ENCODE measurements at places on chromosomes 5 and 9.

- DNase-seq: no peak
Measured at GRCh38 chr5:104733063-104733669, 1170.6 kb upstream of the NUDT12 start.

DNA sequence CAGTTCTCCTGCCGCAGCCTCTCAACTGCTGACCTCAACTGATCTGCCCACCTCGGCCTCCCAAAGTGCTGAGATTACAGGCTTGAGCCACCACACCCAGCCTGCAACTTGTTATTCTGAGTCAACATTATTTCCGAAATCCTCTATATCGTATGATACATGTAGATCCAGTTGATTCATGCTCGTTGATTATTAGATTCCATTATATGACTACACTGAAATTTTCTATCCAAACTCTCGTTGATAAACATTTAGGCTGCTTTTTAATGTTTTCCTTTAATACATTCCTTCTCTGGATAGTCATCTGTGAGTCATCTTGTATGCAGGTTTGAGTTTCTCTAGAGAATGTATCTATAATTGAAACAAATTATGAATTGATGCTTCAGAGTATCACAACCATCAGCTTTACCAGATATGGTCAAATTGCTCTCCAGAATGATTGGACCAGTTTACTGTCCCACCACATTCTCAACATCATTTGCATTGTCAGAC, 4.1 kb downstream of the CDK7 start:
- DNase-seq: peak; percentile 73

DNA sequence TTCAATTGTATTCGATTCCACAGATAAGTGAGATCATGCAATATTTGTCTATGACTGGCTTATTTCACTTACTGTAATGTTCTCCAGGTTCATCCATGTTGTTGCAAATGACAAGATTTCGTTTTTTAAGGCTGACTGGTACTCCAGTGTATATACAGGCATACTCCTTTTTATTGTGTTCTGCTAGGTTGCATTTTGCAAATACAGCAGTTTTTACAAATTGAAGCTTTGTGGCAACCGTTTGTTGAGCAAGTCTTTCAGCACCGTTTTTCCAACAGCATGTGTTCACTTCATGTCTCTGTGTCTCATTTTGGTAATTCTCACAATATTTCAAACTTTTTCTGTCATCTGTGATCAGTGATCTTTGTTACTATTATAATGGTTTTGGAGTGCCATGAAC, 82.7 kb downstream of the DMXL1 start:
- no peak for DNase-seq

- no peak for DNase-seq
Measured at GRCh38 chr9:101691657-101692056, 46.8 kb downstream of the GRIN3A start.

DNA sequence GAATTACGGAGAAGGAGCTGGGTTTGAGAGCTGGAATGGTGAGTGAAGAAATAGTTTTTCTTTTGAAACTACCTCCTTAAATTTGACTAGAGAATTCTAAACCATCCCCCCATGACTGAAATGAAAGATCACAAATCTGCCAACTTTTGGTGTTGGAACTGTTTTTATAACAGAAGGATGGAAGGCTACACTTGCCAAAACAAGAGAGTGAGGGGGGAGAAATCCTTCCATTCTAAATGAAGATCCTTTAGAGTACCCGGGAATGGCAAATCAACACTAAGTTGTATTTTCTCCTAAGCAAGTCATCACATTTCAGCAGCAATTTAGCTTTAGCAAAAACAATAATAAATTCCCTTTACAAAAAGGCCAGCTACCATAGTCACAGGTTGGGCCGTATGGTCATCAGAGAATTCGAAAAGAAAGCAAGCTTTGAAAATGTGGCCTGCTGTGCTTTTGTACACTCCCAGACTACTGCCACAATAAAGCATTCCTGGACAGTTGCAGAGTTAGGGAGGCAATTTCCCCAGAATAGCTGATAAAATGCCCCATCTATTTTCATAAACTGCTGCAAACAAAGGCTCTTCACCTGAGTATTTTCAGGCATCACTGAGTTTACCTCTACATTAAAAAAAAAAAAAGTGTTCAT, 25.0 kb upstream of the FREM1 start:
- DNase-seq: no peak

DNA sequence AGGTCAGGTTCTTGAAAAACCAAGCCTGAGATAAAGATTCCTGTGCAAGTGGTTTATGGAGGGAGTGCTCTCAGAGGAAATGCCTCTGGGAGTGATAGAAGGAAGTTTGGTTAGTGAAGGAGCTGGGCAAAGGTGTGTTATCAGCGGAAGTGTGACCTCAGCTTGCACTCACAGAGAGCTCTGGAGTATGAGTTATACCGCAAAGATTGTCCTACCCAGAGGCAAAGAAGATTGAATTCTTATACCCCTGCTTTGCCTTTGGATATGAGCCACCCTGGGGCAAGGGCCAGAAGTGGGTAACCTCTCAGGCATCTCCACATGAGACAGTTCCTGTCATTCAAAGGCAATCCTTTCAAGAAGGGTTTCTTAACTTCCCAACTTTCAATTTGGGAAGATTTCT, 145.6 kb downstream of the MUSK start:
- no peak for DNase-seq

GRCh38 chr9:70534061-70534460, 119.6 kb upstream of the KLF9 start:
- peak; percentile 77 for DNase-seq

DNA sequence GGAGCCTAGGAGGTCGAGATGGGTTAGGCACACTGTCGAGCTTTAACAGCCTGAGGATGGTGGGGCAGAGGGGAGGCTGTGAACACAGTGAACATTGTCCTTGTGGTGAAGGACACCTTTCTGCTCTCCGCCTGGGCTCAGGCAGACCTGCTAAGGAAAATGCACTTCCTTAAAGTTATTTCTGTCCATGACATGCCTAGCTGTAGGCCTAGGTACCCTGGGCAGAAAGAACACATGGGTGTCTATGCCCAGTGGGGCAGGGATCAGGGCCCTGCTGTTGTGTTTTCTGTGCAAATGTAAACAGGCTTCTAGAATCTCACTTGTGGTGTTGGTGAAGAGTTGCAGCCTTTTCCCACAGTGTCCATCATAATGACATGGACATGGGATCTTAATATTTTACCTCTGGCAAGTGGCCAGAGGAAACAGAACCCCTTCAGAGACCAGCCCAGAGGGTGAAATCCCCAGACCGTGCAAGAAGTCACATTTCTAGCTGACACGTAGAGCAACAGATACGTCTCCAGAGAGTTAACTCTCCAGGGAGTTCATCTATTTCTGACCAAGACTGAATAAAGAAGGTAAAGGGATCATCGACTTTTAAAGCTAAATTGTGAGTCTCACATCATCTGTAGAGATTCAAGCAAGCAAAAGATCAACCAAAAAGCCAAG, 79.2 kb downstream of the C9orf152 start:
- DNase-seq: no peak

GRCh38 chr9:82895822-82896110, 167.2 kb downstream of the RASEF start:
- DNase-seq: no peak

DNA sequence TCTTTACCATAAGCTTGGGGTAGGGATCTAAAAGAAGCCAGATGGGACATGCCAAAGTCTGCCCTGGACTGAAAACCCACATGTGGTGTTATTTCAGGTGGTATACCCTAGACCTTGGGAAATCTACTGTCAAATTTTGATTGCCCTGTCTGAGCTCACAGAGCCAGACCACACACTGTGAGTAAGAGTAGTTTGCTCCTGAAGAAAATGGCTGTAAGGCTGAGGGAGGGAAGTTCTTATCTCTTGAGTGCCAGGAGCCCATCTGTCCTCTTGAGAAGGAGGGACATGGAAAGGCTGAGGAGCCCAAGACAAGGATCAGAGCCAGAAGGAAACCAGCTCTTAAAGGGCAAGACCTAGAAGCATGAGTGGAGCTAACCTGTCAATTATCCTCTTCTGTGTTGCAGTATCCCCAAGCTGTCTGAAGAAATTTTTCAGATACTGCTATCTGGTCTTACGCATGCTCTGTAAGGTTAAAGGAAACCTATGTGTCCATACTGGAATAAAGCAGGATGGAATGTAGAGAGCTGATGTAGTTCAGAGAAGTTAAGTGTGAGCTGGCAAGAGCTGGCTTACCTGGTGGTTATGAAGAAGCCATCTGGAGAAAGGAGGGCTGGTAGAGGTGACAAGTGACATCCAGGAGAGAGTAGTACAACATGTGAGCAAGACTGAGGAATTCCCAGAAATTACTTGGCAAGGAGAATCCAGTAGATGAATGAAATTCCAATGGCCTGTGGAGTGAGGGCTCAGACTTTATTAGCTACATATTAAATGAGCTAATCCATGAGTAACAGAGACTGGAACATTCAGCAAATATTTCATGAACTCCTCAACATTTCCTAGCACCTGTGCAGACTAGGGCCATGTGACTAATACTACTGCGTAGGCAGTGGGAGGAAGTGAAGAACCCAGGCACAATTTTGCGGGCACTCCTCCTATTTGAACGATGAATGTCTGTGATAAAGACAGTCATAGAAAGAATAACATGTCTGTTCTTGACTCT, 389.1 kb upstream of the KIF2A start:
- DNase-seq: no peak

DNA sequence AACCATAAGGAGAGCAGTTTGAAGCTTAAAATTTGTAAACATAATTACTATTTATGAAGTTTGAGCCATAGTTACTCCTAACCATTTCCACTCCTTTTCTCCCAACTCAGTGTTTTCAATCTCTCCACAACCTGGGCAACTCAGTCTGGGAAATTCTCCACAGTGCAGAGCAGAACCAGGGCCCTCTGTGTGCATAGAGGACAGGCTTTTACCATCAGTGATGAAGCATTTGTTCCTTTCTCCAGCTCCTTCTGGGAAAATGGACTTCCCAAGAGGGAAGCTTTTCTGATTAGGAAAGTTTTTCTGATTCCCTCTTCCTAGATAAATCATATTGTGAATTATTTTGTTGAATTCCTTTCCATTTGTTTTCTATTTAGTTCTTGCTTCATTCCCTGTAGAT, 132.3 kb upstream of the MPDZ start:
- no peak for DNase-seq

- DNase-seq: no peak
Measured at GRCh38 chr9:109252291-109252690, 68.6 kb downstream of the EPB41L4B start.

- no peak for DNase-seq
Measured at GRCh38 chr5:107329850-107330249, 340.9 kb downstream of the EFNA5 start.

- DNase-seq: peak; percentile 20
Measured at GRCh38 chr5:89878140-89879132, 531.1 kb downstream of the CETN3 start.

- DNase-seq: no peak
Measured at GRCh38 chr5:121816164-121816563, 35.5 kb upstream of the FTMT start.

DNA sequence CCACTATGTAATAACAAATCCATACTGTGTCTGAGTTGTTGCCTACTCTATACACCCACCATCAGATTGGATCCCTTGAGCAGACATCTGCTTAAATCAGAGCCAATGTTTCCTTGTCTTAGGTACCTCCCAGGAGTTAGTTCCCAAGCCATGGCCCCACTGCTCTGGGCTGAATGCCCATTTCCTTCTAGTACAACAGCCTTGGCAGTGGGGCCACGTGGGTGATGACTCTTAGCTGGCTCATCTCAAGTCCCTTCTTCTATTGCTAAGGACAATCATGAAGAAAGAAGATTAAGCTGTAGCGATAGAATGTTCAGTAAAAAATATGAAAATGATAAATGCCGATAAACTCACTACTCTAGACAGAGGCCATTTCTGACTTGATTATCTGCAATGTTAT, 16.6 kb downstream of the PTGR1 start:
- DNase-seq: peak; percentile 25

DNA sequence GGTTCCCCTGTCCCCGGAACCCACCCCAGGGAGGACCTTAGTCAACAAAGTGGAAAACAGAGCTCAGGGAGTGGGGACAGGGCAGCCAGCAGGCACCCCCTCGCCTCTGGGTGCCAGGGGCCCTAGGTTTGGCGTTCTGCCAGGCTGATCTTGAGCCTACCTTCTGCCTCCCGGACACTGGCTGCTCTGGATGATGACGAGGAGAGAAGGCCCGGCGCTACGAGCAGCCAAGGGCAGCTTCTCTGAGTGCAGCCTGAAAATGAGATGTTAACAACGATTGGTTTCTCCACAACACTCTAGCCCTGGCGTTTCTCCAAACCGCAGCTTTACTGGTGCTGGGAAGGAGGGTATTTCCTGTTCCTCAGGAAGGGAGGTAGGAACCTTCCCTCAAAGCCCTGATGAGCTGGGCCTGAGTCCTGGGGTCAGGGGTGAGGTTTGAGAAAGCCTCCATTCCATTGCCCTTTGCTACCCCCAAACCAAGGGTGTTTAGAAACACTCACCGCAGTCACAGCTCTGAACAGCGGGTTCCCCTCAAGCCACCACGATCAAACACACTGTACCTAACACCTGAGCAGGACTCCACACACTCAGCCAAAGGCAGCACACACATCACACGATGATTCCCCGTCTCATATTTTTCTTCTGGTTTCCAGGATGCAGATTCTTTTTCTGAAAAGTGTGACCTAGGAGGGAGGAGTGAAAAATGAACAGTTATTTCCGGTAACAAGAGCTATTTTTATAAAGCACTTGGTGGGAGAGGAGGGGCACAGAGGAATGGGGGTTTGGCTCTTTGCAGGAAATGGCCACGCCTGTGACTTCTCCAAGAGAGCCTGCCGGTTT, at the start of gene STING1:
STING1 (minus strand) TSS at position 709 of the 840 bp plus-strand sequence. CDS start 1,054 bp downstream, outside the sequence.
- DNase-seq: peak; percentile 89

All from dermis blood vessel endothelial cell (primary cell).